NCI-H2227 treated with DMSO at 0.1 percent for 48 hours (cell line): ENCODE measurements at places on chromosomes 3 and 15.

GRCh38 chr3:96190024-96190616, 624.3 kb upstream of the EPHA6 start:
- no peak for DNase-seq

DNA sequence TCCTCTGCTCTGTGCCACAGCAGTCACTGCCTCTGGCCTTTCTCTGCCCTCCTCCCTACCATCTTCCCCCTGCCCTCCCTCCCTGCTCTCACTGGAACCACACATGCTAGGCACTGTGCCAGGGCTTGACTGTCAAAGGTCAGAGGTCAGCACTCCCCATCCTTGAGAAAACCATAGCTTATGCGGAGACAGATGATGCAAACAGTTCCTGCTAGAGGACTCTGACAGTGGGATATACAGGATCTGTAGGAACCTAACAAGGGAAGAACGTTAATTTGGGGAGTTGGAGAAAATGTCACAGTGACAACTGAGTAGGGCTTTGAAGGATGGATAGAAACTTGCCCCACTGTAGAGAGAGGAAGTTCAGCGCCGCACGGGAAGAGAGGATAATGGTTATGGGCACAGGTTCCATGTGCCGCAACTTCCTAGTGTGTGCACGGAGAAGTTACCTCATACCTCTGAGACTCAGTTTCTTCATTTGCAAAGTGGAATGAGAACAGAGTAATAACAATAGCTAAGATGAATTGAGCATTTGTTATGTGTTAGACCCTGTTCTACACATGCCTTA, 29.3 kb upstream of the XYLB start:
- DNase-seq = no peak

- DNase-seq = peak; percentile 21
Observed at GRCh38 chr3:70000563-70001081, 1.1 kb downstream of the SAMMSON start.

- DNase-seq = no peak
Observed at GRCh38 chr3:111734652-111735051, 124.4 kb upstream of the PHLDB2 start.

DNA sequence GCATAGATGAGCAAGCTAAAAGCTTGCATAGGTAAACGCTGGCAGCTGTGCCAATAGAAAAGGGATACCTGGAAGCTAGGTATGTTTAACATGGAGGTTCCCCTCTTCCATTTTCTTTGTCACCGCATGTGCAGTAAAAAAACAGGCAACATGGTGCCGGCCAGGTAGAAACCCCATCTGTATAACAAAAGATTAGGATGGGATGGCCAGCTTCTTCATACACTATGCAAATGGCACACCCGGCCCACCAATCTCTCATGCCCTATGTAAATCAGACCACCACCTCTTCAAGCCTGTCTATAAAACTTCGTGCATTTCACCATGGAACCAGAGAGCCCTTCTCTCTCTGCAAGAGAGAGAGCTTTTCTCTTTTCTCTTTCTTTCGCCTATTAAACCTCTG, 224.3 kb upstream of the P2RY1 start:
- no peak for DNase-seq

DNA sequence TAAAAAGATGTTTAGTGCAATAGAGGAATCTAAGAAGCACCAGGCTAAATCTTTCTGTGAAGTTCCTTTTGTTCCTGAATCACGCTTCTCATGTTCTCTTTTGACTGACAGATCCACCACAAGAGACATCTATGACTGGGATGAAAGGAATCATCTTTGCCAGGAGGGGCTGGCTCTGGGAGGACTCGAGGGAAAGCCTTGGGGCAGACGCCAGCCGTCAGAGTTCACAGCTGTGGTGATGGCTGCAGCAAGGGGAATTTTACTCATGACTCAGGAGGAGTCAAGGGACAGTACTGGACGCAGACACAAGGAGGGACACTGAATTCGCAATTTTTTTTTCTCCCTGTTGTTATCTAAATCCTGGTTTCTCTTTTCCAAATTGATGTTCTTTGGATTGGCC, 38.7 kb downstream of the C3orf38 start:
- DNase-seq = no peak

- DNase-seq = no peak
Observed at GRCh38 chr15:58125333-58125732, 12.8 kb upstream of the AQP9 start.

GRCh38 chr15:34765741-34766140, 10.9 kb upstream of the GJD2 start:
- no peak for DNase-seq

DNA sequence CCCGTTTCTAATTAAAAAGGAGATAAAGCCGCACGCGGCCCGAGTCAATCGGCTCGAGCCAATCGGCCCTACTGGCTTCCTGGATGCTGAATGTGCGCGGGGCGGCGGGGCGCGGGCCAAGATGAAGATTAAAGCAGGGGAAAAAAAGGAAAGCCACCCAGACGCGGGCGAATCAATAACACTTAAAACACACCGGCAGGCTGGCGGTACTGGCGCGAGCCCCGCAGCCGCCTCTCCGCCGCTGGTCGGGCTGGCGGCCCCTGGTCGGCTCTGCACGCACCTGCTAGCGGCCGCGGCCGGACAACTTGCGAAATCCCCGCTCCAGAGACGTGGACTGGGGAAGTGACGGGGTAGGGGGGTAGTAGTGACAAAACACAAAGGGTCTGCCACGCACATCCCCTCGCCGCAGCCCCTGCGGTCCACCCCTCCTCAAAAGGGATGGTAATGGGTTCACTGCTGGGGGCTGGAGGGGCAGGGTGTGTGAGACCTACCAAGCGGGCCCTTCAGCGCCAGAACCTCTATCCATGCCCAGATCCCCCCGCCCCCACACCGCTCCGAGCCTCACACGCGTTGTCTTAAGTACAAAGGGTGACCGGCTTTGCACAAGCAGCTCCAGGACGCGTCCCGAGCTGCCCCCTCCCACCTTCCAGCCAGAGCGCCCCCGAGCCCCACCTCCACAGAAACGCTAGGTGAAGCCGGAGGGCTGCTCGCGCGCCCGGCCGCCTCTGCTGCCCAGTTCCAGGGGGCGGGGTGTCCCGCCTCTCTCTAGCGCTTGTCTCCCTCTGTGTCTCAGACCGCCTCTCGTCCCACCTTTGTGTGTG, 1.4 kb downstream of the WNT7A start:
- DNase-seq = no peak

- peak; percentile 19 for DNase-seq
Observed at GRCh38 chr3:195802795-195803194, 8.9 kb downstream of the MUC4 start.

GRCh38 chr3:43334976-43335375, 48.6 kb downstream of the SNRK start:
- DNase-seq = no peak

GRCh38 chr15:59622289-59622688, 10.7 kb downstream of the GCNT3 start:
- no peak for DNase-seq

DNA sequence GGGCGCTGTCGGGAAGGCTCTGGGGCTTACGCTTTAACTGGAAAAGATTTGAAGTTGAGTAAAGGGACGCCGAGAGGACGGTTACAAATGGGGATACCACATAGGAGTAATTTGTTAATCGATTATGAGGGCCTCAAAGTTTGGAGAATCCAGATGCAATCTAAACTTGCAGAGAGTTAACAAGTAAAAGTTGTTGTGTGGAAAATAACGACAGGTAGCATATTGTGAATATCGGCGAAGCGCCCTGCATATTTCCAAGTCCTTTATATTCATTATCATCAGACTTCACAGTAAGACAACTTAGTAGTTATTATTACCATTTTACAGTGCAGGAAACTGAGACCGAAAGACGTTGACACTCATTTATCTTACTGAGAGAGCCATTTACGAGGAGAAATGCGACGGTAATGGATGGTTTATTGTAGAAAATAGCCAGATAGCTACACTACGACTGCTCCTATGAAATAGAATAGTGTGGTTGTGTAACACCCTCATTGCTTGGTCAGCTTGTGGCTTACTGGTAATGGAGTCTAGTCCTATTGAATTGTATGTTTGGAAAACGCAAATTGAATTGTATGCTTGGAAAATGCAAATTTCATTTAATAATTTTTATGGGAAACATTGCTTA, 700 bp downstream of the MKRN2 start:
- no peak for DNase-seq

DNA sequence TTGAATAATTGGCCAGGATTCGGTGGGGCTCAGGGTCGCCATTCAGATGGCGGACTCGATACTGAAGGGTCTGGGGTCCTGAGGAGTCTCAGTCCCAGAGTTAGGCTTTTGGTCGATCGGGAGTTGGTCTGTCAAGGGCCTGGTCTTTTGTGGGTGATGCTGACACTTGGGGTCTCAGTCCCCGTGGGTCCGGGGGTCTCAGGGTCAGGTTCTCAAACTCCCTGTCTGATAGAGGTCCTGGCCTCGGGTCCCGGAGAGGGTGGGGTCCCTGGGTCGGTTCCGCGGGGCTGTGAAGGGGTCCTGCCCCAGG, 467 bp downstream of the NCKIPSD start:
- DNase-seq = no peak

GRCh38 chr3:169746924-169747323, 17.9 kb downstream of the TERC start:
- no peak for DNase-seq

GRCh38 chr15:50053055-50053856, 65.8 kb downstream of the ATP8B4 start:
- DNase-seq = no peak

DNA sequence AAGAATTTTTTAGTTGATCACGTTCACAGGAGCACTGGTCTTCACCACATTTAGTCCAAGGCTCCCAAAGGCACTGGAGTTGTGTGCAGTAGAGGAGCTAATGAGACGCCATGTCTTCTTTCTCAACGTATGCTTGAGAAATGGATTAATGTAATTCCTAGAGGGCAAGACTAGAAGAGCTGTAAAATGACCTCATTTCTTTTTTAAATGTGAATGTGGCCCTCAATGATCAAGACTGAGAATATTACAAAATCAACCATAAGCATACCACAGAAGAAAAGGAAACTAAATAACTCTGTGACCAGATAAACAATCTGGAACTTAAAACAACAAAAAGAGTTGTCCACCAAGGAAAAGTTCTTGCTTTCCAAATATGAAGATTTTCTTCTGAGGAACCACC, 112.1 kb upstream of the THBS1 start:
- no peak for DNase-seq

DNA sequence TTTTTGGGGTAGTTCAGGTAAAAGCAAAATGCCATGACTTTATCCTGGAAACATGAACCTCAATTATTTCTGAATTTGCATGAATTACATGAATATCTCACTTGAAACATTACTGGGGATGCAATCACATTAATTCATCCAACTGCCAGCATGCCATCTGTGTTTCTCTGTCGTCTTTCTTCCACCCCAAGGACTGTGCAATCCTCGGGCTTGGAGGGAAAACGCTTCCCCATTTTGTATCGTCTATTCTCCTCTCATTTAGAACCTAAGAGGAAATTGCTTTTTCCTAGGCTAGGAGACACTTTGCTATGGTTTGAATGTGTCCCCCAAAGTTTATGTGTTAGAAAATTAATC, 109.4 kb downstream of the SQOR start:
- DNase-seq = no peak

DNA sequence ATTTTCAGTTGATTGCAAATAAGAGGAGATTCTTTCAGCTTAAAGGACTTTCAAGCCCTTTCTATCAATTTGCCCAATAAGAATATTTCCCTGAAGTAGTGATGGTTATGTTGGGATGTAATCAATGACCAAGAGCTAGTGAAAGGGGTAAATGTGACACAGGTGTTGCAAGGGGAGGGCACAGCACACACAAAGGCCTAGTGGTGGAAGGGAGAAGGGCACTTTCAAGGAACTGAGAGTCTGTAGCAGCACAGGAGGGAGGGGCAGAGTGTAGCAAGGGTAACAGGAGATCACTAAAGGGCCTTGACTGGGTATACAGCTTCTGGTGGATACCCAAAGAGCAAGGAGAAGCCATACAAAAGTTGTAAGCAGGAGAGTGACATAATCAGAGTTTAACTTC, 217.8 kb upstream of the ARHGEF26 start:
- DNase-seq = no peak

DNA sequence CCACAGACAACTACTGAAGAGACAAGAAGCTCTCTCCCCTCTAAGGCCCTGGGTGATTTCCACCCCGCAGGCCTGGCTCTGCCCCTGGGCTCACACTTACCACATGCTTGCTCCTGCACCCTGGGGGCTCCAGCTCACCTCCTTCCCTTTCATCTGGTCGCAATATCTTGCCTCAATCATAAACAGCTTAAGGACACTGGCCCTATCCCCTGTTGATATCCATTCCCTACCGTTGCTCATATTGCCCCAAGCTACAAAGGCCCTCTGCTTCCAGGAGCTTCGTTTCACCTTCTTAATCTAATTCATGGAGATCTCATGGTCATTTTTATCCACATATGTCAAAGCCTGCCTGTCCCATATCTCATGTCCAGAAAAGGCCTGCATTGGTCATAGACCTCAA, 46.0 kb upstream of the TSEN2 start:
- DNase-seq = no peak

- no peak for DNase-seq
Observed at GRCh38 chr15:35557544-35557943, 11.6 kb upstream of the DPH6 start.

GRCh38 chr15:101675796-101676582, 23.8 kb upstream of the TM2D3 start:
- no peak for DNase-seq

GRCh38 chr3:15331606-15332404, 581 bp downstream of the SH3BP5 start:
- peak; percentile 13 for DNase-seq

GRCh38 chr3:23203708-23204330, 692 bp downstream of the UBE2E2 start:
- DNase-seq = no peak

GRCh38 chr3:170033489-170033888, 4.3 kb upstream of the GPR160 start:
- DNase-seq = no peak

GRCh38 chr3:97689111-97689510, 75.4 kb upstream of the ARL6 start:
- DNase-seq = no peak

GRCh38 chr15:34993412-34993811, 5.3 kb upstream of the ZNF770 start:
- no peak for DNase-seq

DNA sequence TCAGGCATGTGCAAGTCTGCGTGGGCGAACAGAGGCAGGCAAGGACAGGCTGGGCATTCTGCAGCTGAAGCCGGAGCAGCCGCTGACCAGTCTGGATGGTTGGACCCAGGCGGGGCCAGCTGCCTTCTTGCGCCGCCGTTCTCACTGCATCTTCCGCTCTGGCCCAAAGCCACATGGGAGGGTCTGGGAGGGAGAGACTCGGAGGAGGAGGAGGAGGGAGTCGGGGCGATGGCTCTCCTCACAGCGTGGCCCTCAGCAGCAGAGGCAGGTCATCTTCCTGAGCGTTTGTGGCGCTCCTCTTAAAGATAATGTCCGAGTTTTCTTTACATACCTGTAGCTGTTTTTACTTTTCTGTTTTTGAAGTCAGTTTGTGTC, 5.9 kb downstream of the CLK3 start:
- DNase-seq = no peak

GRCh38 chr3:187473778-187474406, 105.7 kb downstream of the RTP4 start:
- no peak for DNase-seq

GRCh38 chr3:160719710-160720109, 36.3 kb upstream of the PPM1L start:
- no peak for DNase-seq

- no peak for DNase-seq
Observed at GRCh38 chr3:143771939-143772338, 76.3 kb downstream of the SLC9A9 start.

GRCh38 chr3:12983319-12983718, 89.9 kb downstream of the IQSEC1 start:
- DNase-seq = no peak

GRCh38 chr3:63278171-63279004, at the start of gene SYNPR:
Gene SYNPR, plus strand, starts transcription at chr3:63278308.
- peak; percentile 25 for DNase-seq
